Type B pancreatic cell (in vitro differentiated cells): ENCODE measurements at places on chromosomes 7 and 10. TPM values are rescaled to one million over a fixed set of nuclear protein-coding genes. Genes with fewer than 3 reads are reported as not detected.

DNA sequence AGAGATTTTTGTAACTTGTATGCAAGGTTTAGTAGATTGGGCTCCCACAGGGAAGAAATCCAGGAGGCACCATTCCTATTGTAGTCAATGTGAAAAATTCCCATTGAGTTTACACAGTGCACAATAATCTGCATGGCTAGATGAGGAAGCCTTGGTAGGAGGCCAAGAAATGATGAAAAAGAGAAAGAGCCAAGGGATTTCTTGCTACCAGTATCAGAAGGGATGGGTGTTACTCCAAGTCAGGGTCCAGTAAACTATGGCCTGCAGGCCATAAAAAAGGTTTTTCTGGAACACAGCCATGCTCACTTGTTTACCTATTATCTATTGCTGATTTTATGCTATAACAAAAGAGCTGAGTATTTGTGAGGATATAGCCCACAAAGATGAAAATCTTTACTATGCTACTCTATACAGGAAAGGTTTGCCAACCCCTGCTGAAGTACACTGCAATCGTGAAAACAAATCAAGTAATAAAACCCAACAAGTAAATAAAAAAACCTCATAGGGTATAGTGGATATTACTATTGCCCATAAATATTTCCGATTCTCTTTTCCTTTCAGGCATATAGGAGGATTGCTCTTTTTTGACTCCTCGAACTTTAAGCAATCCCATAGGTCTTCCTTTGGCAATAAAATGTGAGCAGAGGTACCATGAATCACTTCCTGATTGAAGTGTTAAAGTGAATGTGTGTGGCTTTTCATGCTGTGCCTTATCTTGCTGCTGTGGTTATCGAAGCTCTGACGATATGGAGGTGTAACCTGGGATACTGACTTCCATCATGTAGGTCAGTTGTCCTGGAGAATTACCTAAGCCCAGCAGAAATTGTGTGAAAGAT is 256.3 kb upstream of the MAGI2 start:
- no peak overlapping the region for H3K27ac ChIP-seq
- no peaks in the 10 kb centered on the region for H3K27me3 ChIP-seq
- H3K4me3 ChIP-seq = no peak overlapping the region
- H3K4me1 ChIP-seq = no peaks in the 10 kb centered on the region
- no peaks in the 10 kb centered on the region for H3K36me3 ChIP-seq
- DNase-seq = no peak

DNA sequence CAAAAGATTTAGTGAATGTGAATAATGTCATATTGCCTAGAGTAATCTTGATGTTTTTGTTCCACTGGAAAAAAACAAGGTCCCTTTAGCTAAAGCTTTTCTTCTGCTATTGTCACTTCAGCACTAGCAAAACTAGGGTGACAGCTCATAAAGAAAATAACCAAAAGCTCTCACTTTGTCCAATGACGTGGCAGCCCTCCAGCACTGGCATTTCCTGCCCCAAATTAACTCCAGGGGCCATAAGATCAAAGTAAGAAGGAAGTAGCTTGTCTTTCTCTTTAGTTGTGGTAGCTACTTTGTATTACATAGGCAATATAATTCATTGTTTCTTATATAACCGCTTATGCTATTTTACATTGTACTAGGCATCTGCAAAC is 47.3 kb downstream of the LRRN3 start:
- DNase-seq = no peak
- peaks cover 5% of the 10 kb centered on the region for H3K4me1 ChIP-seq
- no peaks in the 10 kb centered on the region for H3K36me3 ChIP-seq
- peak overlapping the region; percentile 22 for H3K27ac ChIP-seq
- no peak overlapping the region for H3K4me3 ChIP-seq
- H3K27me3 ChIP-seq = no peaks in the 10 kb centered on the region

- H3K27me3 ChIP-seq = no peaks in the 10 kb centered on the region
- H3K4me3 ChIP-seq = peak overlapping the region; percentile 2
- peak; percentile 90 for DNase-seq
- no peaks in the 10 kb centered on the region for H3K36me3 ChIP-seq
- peaks cover 19% of the 10 kb centered on the region for H3K4me1 ChIP-seq
Observed at GRCh38 chr10:21278491-21279216, 246.8 kb downstream of the SKIDA1 start.

GRCh38 chr10:70885931-70886903 is 2.1 kb downstream of the PCBD1 start:
- H3K36me3 ChIP-seq = peaks cover 21% of the 10 kb centered on the region
- H3K4me3 ChIP-seq = peak overlapping the region; percentile 85
- DNase-seq = no peak
- H3K27ac ChIP-seq = no peak overlapping the region
- H3K27me3 ChIP-seq = no peaks in the 10 kb centered on the region

Gene SUN3
- total RNA-seq = not detected in 2 replicates

- no peaks in the 10 kb centered on the region for H3K27me3 ChIP-seq
- H3K36me3 ChIP-seq = no peaks in the 10 kb centered on the region
- no peak overlapping the region for H3K27ac ChIP-seq
- DNase-seq = no peak
Observed at GRCh38 chr10:82091413-82091812, 216.4 kb downstream of the NRG3 start.

DNA sequence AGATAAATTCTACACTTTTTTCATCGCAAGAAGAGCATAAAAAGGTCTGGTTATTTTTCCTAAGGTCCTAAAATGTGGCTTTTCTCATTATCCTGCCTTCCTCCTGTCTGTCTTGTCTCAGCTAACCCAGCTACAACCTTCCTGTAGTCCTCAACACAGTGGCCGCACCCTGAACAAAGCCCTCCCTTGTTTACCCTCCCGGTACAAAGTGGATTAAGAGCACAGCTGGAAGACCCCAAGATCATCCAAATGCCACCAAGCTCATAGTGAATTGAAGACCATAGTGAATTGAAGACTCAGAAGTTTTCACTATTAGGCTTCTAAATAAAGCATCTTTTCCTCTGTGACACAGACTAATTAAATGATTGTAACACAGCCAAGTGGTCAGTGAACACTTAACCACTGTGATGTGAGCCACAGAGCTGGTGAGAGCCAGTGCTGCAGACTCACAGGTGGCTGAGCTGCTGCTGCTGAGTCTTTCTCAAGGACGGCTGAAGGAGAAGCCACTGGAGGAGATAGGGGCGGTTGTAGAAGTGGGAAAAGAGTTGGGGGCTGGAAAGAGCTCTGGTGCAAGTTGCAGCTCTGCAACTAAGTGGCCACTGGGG is 123.6 kb downstream of the ATXN7L1 start:
- no peak overlapping the region for H3K4me3 ChIP-seq
- no peak for DNase-seq
- peaks cover 14% of the 10 kb centered on the region for H3K36me3 ChIP-seq
- no peaks in the 10 kb centered on the region for H3K27me3 ChIP-seq

GRCh38 chr10:85598646-85599045 is 767.9 kb downstream of the GRID1 start:
- H3K4me1 ChIP-seq = peaks cover 5% of the 10 kb centered on the region
- DNase-seq = no peak
- peaks cover 6% of the 10 kb centered on the region for H3K27me3 ChIP-seq
- H3K4me3 ChIP-seq = no peak overlapping the region

- H3K27me3 ChIP-seq = peaks cover 10% of the 10 kb centered on the region
- no peak overlapping the region for H3K27ac ChIP-seq
- H3K4me3 ChIP-seq = no peak overlapping the region
- DNase-seq = no peak
Observed at GRCh38 chr7:106916679-106917078, 51.6 kb downstream of the PIK3CG start.

Gene PNLIP
- not detected in 2 replicates for total RNA-seq

- no peaks in the 10 kb centered on the region for H3K36me3 ChIP-seq
- no peak overlapping the region for H3K27ac ChIP-seq
- no peak overlapping the region for H3K4me3 ChIP-seq
- H3K4me1 ChIP-seq = no peaks in the 10 kb centered on the region
- no peaks in the 10 kb centered on the region for H3K27me3 ChIP-seq
Observed at GRCh38 chr7:96401200-96401599, 79.3 kb upstream of the SLC25A13 start.

Gene C10orf67
- total RNA-seq = 0.12 and 0.17 TPM in 2 replicates

DNA sequence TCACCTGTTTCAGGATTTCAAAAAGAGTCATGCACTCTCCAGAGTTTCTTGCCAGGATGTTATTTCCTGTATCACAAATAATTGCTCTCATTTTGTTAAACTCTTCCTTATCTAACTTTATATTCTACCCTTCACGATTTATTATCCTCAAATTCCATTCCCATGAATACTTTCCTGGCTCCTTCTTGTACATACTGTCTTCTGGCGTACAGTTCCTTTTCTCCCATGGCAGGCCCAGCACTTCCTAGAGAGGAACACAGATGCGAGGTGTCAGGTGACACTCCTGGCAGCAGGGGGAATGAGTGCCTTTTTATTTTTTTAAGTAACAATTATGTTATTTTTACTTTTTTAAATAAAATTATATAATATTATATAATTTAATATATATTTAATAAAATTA is 411.9 kb downstream of the TFEC start:
- no peak overlapping the region for H3K27ac ChIP-seq
- no peak for DNase-seq
- H3K36me3 ChIP-seq = no peaks in the 10 kb centered on the region
- H3K27me3 ChIP-seq = no peaks in the 10 kb centered on the region
- H3K4me1 ChIP-seq = no peaks in the 10 kb centered on the region

GRCh38 chr7:106794276-106795083 is 70.6 kb upstream of the PIK3CG start:
- no peak overlapping the region for H3K27ac ChIP-seq
- no peak for DNase-seq
- H3K27me3 ChIP-seq = peaks cover 6% of the 10 kb centered on the region

- no peak overlapping the region for H3K27ac ChIP-seq
- H3K4me3 ChIP-seq = no peak overlapping the region
- peaks cover 42% of the 10 kb centered on the region for H3K4me1 ChIP-seq
Observed at GRCh38 chr7:25835197-25835596, 316.8 kb upstream of the NFE2L3 start.

- no peak for DNase-seq
- H3K36me3 ChIP-seq = peaks cover 12% of the 10 kb centered on the region
- peaks cover 22% of the 10 kb centered on the region for H3K4me1 ChIP-seq
Observed at GRCh38 chr7:158812684-158813083, 16.6 kb downstream of the ESYT2 start.

DNA sequence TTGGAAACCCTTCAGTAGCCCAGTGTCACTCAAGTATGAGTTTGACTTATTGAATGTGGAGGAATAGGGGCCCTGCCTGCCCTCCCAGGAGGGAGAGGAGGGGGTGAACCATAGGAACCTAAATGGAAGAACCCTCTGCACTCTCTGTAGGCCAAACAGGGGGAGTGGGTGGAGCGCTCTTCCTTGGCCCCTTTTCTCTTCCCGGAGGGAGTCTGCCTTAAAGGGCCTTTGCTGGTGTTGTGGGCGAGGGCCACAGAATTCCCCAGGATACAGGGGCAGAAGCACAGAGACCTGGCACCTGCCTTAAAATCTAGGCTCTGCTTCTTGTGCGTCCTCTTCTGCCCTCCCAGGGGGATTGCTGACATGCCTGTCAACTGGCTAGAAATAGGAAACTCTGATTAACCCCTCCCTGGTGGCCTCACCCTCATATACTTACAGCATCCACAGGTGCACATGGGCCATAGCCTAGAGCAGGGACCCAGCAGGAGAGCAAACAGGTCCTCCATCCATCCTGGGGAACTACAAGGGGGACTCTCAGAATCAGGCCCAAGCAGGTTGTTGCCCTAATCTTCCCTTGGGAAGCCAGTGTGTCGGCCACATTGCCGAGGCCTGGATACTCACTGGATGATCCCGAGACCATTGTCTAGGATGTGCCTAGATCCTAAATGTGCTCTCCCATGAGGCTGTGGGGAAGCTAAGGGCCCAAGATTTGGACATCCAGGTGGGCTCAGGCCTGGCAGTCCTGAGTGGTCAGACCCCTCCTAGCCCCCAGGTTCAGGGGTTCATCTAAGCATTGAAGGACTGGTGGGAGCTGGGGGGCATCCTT is 3.4 kb downstream of the TRIM8 start:
- H3K27me3 ChIP-seq = no peaks in the 10 kb centered on the region
- peak overlapping the region; percentile 100 for H3K4me3 ChIP-seq
- peak overlapping the region; percentile 98 for H3K27ac ChIP-seq
- H3K36me3 ChIP-seq = no peaks in the 10 kb centered on the region

Gene SEMA3D
- total RNA-seq = 52.9 and 87.6 TPM in 2 replicates

DNA sequence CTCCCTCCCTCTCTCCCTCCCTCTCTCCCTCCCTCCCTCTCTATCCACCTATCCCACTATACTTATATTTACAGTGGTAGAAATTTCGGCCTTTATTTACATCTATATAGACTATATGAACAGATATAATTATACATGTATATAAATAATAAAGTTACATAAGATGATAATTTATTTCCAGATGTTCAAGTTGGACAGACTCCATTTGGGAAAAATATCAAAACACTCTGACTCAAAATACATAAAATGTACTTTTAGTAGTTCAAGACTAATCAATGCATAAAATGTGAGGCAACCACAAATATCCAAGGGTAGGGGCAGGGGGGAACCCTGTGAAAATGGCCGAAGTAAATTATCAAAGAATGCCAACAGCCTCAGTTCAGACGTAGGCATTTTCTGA is 203.0 kb downstream of the FANK1 start:
- no peak overlapping the region for H3K27ac ChIP-seq
- H3K4me1 ChIP-seq = no peaks in the 10 kb centered on the region
- H3K36me3 ChIP-seq = no peaks in the 10 kb centered on the region
- no peak overlapping the region for H3K4me3 ChIP-seq
- no peaks in the 10 kb centered on the region for H3K27me3 ChIP-seq

DNA sequence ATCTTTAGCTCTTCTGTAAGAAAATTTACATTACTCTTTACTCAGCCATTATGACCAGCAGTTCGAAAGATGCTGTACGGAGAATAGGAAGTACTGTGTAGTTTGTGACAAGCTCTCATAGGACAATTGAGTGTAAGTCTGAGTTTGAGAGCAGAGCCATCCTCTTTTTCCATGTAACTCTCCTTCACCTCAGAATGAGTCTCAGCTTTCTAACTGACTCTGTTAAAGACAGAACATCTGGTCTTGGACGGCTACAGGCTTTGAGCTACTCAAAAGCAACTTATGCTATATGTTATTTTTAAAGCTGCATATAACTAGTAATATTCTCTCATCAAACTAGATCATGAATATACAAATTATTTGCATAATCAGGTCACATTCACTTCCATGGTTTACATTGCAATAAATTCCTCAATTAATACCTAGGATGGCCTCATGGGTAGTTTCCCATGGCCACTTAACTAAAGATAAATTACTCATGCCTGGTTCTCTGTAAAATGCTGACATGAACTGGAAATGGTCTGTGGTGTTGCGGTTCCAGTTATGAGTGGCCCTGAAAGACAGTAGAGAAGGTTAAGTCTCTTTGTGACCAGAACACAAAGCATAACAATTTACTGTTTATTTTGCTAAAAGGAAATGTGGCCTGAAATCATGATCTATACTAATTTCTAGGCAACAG is 358.7 kb downstream of the PHF14 start:
- no peak overlapping the region for H3K27ac ChIP-seq
- DNase-seq = no peak
- no peaks in the 10 kb centered on the region for H3K4me1 ChIP-seq
- H3K36me3 ChIP-seq = no peaks in the 10 kb centered on the region
- no peak overlapping the region for H3K4me3 ChIP-seq

Gene ZNF467
- total RNA-seq = 16.7 and 17.6 TPM in 2 replicates

Gene TEX47
- total RNA-seq = not detected in 2 replicates
